Omental fat pad (tissue), 4 donors: ENCODE measurements at places on chromosomes 4 and X. TPM values are rescaled to one million over a fixed set of nuclear protein-coding genes. Genes with fewer than 3 reads are reported as not detected.

The PPEF2 gene
- total RNA-seq = not detected

- no peak for DNase-seq
Observed at GRCh38 chrX:153375571-153375970, 25.6 kb downstream of the PNMA6E start.

- no peak for DNase-seq
Observed at GRCh38 chrX:15384304-15384703, at the start of gene VEGFD. Gene VEGFD (minus strand): TSS chrX:15384413. CDS start chrX:15383946, 467 bp downstream.

DNA sequence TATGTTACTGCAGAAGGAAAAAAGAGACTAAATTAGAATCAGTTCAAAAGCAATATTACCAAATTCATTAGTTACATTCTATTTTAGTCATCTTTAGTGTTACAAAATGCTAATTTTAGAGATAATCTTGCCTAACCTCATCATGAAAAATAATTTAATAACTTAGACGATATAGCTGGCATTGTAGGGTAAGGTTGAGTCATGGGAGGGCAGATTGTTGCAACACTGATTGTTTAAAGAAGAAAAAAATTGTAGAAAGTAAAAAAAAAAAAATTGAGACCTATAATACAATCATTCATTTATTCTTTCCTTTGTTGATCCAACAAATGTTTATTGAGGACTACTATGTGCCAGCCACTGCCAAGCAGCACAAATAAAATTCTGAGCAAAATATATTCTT, 330.9 kb downstream of the GBA3 start:
- DNase-seq = no peak

GRCh38 chr4:3700736-3701135, 65.4 kb upstream of the ADRA2C start:
- no peak for DNase-seq

DNA sequence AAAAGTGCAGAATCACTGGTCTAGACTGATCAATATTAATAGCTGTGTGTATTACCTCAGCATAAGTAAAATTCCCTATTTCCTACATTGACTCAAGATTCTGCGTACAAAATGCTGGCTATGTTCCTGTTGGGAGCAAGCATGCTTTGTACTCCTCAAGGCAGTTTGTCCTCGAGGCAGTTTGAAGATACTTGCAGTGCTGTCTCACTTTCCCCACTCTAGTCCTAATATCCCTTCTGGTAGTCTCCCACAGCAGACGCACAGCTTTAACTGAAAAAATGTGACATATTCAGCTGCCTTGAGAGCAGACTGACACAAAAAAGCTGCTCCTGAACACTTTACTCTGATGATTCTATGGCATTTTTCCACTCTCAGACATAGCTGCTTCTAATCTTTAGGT, 12.9 kb upstream of the MAGEA10 start:
- DNase-seq = no peak

GRCh38 chrX:130083656-130084382, 26.5 kb downstream of the ELF4 start:
- no peak for DNase-seq

- DNase-seq = no peak
Observed at GRCh38 chrX:40504801-40505605, 75.8 kb upstream of the ATP6AP2 start.

GRCh38 chr4:83923341-83923740, 387.4 kb downstream of the GPAT3 start:
- DNase-seq = no peak

- DNase-seq = no peak
Observed at GRCh38 chrX:109186939-109187338, 294.9 kb downstream of the GUCY2F start.
